ENCODE measurements at places on chromosomes 12 and 14.

DNA sequence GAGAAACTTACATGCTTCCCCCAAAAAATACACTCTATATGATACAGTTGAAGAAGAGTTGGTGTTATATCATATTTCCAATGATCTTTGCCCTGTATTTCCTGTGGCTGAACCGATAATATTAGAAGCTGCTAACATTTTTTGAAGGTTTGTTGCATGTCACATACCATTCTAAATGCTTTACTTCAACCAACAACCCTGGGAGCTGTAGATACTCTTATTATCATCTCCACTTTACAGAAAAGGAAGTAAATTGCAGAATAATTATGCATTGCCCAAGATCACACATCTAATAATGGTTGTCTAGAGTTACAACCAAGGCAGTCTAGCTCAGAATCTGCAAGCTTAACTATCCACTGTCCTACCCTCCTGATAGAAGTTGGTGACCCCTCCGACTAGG lies 182.8 kb downstream of the NUAK1 start:
- no peaks in the 10 kb centered on the region for H3K36me3 ChIP-seq
- H3K27me3 ChIP-seq, result no peaks in the 10 kb centered on the region
- H3K4me1 ChIP-seq, result no peaks in the 10 kb centered on the region
- no peak overlapping the region for H3K27ac ChIP-seq
- no peak overlapping the region for H3K4me3 ChIP-seq

- H3K4me1 ChIP-seq, result peaks cover 20% of the 10 kb centered on the region
- H3K27me3 ChIP-seq, result peaks cover 30% of the 10 kb centered on the region
- peak overlapping the region; percentile 80 for H3K4me3 ChIP-seq
- peak; percentile 14 for DNase-seq
- peak overlapping the region; percentile 58 for H3K27ac ChIP-seq
Measured at GRCh38 chr12:51269174-51270066, 795 bp downstream of the SMAGP start.

DNA sequence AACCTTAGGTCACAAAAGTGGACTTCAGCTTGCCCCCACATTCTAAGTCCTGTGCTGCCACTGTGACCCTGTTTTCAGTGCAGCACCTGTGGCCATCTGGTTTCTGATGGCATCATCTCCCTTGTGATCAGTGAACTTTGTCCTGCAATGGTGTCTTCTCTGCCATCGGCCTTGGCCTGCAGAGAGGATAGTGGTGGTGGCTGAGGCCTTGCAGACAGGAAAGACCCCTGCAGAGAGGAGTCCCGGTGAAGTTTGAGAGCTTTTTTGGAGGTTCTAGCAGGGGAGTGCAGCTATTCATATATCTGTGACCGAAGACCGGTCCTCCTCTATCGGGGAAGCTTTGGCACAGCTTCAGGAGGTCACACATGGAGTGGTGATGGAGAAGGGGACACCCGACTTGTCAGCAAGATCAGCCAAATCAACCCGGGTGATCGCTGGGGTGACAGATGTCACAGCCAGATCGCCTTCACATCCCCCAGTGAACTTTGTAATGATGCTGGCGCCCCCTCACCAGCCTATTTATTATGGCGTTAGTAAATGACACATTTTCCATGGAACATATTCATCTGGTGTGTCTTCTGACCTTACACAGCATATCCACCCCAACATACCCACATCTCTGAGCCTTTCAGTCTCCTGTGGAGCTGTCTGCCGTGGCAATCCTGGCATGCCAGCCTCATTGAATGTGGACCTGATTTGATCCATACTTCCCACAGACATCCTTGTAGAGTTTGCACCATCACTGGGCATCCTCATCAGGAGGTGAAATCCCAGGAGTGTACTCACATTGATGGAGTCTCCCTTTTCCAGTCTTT lies 136.1 kb downstream of the PAPOLA start:
- no peak overlapping the region for H3K27ac ChIP-seq
- DNase-seq, result no peak
- no peaks in the 10 kb centered on the region for H3K36me3 ChIP-seq
- peaks cover 3% of the 10 kb centered on the region for H3K27me3 ChIP-seq

- no peaks in the 10 kb centered on the region for H3K27me3 ChIP-seq
- H3K27ac ChIP-seq, result no peak overlapping the region
- H3K36me3 ChIP-seq, result no peaks in the 10 kb centered on the region
- no peak overlapping the region for H3K4me3 ChIP-seq
Measured at GRCh38 chr14:68363466-68363842, 429.4 kb downstream of the ZFP36L1 start.

DNA sequence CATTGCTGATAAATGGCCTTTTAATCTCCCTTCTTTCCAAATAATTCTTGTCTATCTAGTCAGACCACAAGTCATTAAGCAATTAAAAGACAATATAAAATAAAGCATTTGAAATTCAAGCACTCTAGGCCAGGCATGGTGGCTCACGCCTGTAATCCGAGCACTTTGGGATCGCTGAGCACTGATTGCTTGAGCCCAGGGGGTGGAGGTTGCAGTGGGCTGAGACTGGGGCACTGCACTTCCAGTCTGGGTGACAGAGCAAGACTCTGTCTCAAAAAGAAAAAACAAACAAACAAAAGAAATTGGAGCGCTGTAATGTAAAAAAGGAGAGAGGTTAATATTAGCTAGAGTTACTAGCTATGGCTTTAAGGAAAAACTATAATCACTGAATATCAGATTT lies 30.5 kb upstream of the CSRP2 start:
- H3K36me3 ChIP-seq, result no peaks in the 10 kb centered on the region
- H3K27ac ChIP-seq, result no peak overlapping the region
- DNase-seq, result no peak
- H3K27me3 ChIP-seq, result peaks cover 2% of the 10 kb centered on the region
- H3K4me1 ChIP-seq, result no peaks in the 10 kb centered on the region

- H3K4me3 ChIP-seq, result no peak overlapping the region
- no peak for DNase-seq
- peaks cover 6% of the 10 kb centered on the region for H3K4me1 ChIP-seq
- no peak overlapping the region for H3K27ac ChIP-seq
- H3K27me3 ChIP-seq, result peaks cover 2% of the 10 kb centered on the region
Measured at GRCh38 chr12:62728741-62729140, 206.2 kb downstream of the PPM1H start.

DNA sequence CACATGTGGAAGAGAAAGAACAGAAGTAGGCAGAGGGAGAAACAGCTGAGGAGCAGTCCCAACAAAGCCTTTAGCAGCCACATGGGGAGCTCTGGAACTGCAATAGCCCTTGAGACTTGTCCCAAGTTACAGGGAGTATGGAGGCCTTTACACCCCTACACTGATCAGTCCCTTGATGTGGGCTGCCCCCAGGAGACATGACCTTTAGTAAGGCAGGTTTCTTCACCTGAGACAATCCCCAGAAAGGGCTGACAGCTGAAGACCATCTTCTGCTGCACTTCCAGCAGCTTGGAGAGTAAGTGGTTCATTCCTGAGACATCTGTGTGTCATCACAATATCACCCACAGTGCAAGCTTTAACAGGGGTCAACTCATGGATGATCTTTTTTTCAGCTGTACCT lies 8.6 kb upstream of the SNAPC1 start:
- peaks cover 5% of the 10 kb centered on the region for H3K27me3 ChIP-seq
- H3K4me3 ChIP-seq, result no peak overlapping the region
- DNase-seq, result no peak
- H3K27ac ChIP-seq, result no peak overlapping the region
- H3K4me1 ChIP-seq, result peaks cover 39% of the 10 kb centered on the region
- H3K36me3 ChIP-seq, result peaks cover 36% of the 10 kb centered on the region

DNA sequence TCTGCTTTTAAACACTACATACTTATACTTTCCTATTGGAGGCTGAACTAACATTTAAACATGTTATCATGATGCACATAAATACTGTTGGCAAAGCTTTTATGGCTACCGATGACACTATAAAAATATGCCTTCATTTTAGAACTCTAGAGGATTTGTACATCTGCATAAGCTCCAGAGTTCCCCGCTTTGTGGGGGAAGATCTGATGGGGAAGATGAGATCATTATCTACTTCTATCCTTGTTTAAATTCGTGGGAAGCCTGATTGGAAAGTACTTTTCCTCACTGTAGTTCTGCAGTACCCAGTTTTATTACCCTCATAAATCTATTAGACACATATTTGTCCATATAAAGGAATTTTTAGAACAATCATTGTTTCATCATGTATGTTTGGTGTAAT lies 299.6 kb upstream of the ATP2B1 start:
- no peak for DNase-seq
- H3K4me3 ChIP-seq, result no peak overlapping the region
- H3K36me3 ChIP-seq, result no peaks in the 10 kb centered on the region
- H3K4me1 ChIP-seq, result no peaks in the 10 kb centered on the region
- no peak overlapping the region for H3K27ac ChIP-seq
- H3K27me3 ChIP-seq, result no peaks in the 10 kb centered on the region

DNA sequence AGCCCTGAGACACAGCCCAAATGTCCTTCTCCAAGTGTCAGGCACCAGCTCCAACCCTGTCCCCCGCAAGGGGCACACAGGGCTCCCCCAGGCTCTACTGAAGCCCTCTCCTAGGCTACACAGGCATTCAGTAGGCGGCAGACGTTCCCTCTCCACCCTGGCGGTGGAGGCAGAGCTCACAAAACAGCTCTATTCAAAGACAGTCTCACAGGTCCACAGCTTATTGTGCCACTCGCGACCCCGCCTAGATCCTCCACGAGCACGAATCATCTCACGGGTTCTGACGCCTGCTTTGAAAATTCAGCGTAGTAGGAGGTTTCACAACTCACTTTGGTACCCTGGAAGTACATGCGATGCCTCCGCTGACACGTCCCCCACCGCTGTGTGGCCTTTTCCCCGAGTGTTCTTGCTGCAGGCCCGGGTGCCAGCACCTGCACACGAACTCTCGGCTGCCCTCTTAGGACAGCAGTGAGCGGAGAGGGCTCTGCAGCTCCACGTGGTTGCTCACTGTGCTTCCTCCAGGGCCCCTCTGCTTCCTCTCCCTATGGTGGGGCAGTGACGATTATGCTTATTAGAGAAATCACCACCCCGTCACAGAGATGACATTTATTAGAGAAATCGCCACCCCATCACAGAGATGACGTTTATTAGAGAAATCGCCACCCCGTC lies 78.5 kb downstream of the ADGRD1 start:
- H3K4me3 ChIP-seq, result no peak overlapping the region
- H3K27ac ChIP-seq, result no peak overlapping the region
- no peaks in the 10 kb centered on the region for H3K4me1 ChIP-seq
- peaks cover 2% of the 10 kb centered on the region for H3K27me3 ChIP-seq
- no peaks in the 10 kb centered on the region for H3K36me3 ChIP-seq
- no peak for DNase-seq

GRCh38 chr12:124415064-124415463 lies 120.2 kb downstream of the RFLNA start:
- H3K27ac ChIP-seq, result no peak overlapping the region
- H3K36me3 ChIP-seq, result peaks cover 11% of the 10 kb centered on the region
- H3K4me3 ChIP-seq, result no peak overlapping the region
- no peaks in the 10 kb centered on the region for H3K4me1 ChIP-seq
- DNase-seq, result no peak
- H3K27me3 ChIP-seq, result no peaks in the 10 kb centered on the region

- no peak overlapping the region for H3K4me3 ChIP-seq
- peaks cover 10% of the 10 kb centered on the region for H3K36me3 ChIP-seq
- no peaks in the 10 kb centered on the region for H3K27me3 ChIP-seq
- DNase-seq, result no peak
- H3K27ac ChIP-seq, result no peak overlapping the region
Measured at GRCh38 chr12:68391937-68392336, 59.8 kb upstream of the MDM1 start.

DNA sequence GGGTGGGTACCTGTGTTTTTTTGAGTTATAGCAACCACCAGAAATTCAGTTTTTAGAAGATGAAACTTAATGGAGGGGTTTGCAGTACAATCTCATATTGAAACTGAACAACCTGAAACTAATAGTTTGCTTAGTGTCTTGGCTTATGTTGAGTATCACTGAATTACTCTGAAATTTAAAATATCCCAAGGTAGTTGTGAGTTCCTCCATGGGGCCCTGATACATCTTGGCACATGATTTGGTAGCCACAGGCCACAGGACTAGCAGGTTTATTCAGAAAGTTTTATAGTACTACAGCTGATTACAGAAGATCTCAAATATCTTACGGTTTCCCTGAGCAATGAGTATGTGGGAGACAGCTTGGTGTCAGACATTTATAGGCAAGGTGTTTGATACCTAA lies 10.4 kb downstream of the PTGES3 start:
- DNase-seq, result no peak
- peaks cover 40% of the 10 kb centered on the region for H3K4me1 ChIP-seq
- peak overlapping the region; percentile 55 for H3K27ac ChIP-seq

- H3K36me3 ChIP-seq, result no peaks in the 10 kb centered on the region
- H3K4me3 ChIP-seq, result no peak within 1 kb of the TSS
- peaks cover 31% of the 10 kb centered on the region for H3K27me3 ChIP-seq
- DNase-seq, result no peak
- no peaks in the 10 kb centered on the region for H3K4me1 ChIP-seq
Measured at GRCh38 chr14:23183479-23183878, at the start of gene SLC7A8. TSS of gene SLC7A8 (minus strand) at chr14:23183660. CDS start at chr14:23182914, 746 bp downstream.

GRCh38 chr14:79118291-79118690 lies 948.1 kb downstream of the NRXN3 start:
- H3K4me3 ChIP-seq, result no peak overlapping the region
- H3K4me1 ChIP-seq, result no peaks in the 10 kb centered on the region
- no peak for DNase-seq

DNA sequence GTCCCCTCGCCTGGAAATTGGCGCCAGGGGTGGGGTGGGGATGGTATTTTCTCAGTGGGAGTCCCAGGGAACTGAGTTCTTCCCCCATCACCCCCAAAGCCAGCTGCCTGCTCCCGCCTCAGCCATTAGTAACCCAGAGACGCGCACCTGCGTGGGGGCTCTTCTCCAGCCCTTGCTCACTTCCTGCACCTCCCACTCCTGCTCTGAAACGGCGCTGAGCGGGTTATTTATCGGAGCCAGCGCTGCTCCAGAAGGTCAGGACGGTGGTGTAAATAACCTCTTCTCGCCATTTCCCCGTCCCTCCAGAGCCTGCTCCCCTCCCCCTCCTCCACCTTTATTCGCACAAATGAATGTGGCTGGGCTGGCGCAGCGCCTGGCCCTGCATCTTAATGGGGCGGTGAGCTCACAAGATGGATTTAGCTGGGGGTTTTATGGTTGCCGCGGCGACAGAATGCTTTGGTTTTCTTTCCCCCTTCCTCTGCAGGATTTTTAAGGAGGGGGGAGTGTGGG lies 12.2 kb downstream of the GPR84 start:
- DNase-seq, result no peak
- H3K36me3 ChIP-seq, result peaks cover 32% of the 10 kb centered on the region
- H3K4me3 ChIP-seq, result peak overlapping the region; percentile 58
- peaks cover 19% of the 10 kb centered on the region for H3K4me1 ChIP-seq
